ENCODE measurements at places on chromosomes 7 and 10. TPM values are rescaled to one million over a fixed set of nuclear protein-coding genes. Genes with fewer than 3 reads are reported as not detected.

VAX1 gene
- 1.3 TPM for total RNA-seq

IQUB gene
- not detected for total RNA-seq

CCDC201 gene
- not detected for total RNA-seq

PKD1L1 gene
- total RNA-seq: 0.02 TPM

ZPBP gene
- total RNA-seq: not detected

VPS37D gene
- 2.6 TPM for total RNA-seq

UTF1 gene
- total RNA-seq: not detected

SPRN gene
- 0.18 TPM for total RNA-seq

TAC1 gene
- not detected for total RNA-seq

KIF20B gene
- 14.2 TPM for total RNA-seq

ZNF853 gene
- 1.9 TPM for total RNA-seq

HOXA1 gene
- 3.8 TPM for total RNA-seq

GATA3 gene
- total RNA-seq: 3.8 TPM

ZNHIT1 gene
- 98.7 TPM for total RNA-seq

CCM2 gene
- 32.8 TPM for total RNA-seq

CUX1 gene
- 49.8 TPM for total RNA-seq

CRHR2 gene
- total RNA-seq: not detected

TDRD1 gene
- total RNA-seq: not detected

VWA2 gene
- total RNA-seq: not detected

CDK6 gene
- total RNA-seq: 13.3 TPM

BMPR1A gene
- 16.8 TPM for total RNA-seq

CD36 gene
- 0.19 TPM for total RNA-seq

PCLO gene
- total RNA-seq: 1.2 TPM

MDFIC gene
- 20.1 TPM for total RNA-seq

ATP6V0A4 gene
- 0.34 TPM for total RNA-seq

GNAT3 gene
- not detected for total RNA-seq

RNF148 gene
- not detected for total RNA-seq

FAM13C gene
- total RNA-seq: not detected

SYT15 gene
- total RNA-seq: 3.8 TPM

KEL gene
- total RNA-seq: 0.05 TPM

BAMBI gene
- total RNA-seq: 13.7 TPM

AFAP1L2 gene
- total RNA-seq: 27.3 TPM

JCAD gene
- total RNA-seq: 10.1 TPM

CCZ1B gene
- total RNA-seq: 57.1 TPM

SPDYE6 gene
- not detected for total RNA-seq

SPOCK2 gene
- total RNA-seq: 0.39 TPM

PROSER2 gene
- total RNA-seq: 26.6 TPM

OR6B1 gene
- total RNA-seq: not detected

TNKS2 gene
- 18.9 TPM for total RNA-seq

ADRA2A gene
- total RNA-seq: not detected

IL2RA gene
- total RNA-seq: not detected

CARD11 gene
- total RNA-seq: 1.3 TPM

ZNF365 gene
- total RNA-seq: 0.93 TPM

CCL24 gene
- not detected for total RNA-seq

CPN1 gene
- 0.28 TPM for total RNA-seq

ANXA7 gene
- 107 TPM for total RNA-seq

ABCC2 gene
- total RNA-seq: 149 TPM

SPAG6 gene
- total RNA-seq: not detected

EMX2 gene
- total RNA-seq: not detected

CEP55 gene
- total RNA-seq: 104 TPM

CCDC172 gene
- not detected for total RNA-seq

GRM8 gene
- total RNA-seq: not detected

SPDYE11 gene
- total RNA-seq: not detected
